DMS79 (cell line): ENCODE measurements at places on chromosomes 13 and 19.
A peak's percentile ranks its signal among the peaks of the same experiment; 100 is the strongest.

- DNase-seq: no peak
These were observed 64.2 kb upstream of the GTF2F2 start for GRCh38 chr13:45055902-45056648.

GRCh38 chr19:19738564-19738963 lies 5.7 kb upstream of the ZNF14 start:
- DNase-seq: no peak

GRCh38 chr19:58182577-58182988 lies 278 bp upstream of the ZNF274 start:
- DNase-seq: no peak

DNA sequence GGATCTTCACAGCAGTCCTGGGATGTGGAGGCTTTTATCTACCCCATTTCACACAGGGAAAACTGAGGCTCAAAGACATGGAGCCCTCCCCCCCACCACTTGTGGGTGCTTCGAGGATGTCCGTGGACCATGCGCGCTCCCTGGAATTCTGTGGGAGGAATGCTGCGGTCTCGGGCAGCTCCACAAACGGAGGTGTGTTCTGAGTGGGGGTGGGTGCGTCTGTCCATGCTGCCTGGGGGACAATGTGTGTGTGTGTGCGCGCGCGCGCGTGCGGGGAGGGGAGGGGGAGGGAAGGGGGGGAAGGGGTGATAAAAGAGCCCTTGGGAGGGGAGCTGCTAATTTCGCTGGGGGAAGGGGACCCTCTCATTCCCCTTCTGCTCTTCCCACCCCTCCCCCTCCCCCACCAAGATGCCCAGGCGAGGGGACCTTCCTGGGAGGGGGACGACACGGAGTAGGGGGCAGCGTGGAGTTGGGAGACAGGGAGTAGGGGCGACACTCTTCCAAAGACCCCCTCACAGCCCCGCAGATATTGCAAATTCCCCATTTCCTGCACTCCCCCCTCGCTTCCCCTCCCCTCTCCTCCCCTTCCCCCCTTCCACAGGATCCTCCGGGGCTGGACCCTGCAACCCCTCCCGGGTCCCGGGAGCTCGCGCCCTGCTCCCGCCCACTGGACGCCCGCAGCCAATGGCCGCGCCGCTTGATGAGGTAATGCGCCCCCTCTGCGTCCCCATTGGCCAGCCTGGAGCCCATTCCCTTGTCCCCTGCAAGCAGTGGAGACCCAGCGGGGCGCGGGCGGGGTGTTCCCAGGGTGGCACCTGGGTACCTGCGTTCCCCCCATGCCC lies 18.9 kb upstream of the ZNRF4 start:
- peak; percentile 76 for DNase-seq

DNA sequence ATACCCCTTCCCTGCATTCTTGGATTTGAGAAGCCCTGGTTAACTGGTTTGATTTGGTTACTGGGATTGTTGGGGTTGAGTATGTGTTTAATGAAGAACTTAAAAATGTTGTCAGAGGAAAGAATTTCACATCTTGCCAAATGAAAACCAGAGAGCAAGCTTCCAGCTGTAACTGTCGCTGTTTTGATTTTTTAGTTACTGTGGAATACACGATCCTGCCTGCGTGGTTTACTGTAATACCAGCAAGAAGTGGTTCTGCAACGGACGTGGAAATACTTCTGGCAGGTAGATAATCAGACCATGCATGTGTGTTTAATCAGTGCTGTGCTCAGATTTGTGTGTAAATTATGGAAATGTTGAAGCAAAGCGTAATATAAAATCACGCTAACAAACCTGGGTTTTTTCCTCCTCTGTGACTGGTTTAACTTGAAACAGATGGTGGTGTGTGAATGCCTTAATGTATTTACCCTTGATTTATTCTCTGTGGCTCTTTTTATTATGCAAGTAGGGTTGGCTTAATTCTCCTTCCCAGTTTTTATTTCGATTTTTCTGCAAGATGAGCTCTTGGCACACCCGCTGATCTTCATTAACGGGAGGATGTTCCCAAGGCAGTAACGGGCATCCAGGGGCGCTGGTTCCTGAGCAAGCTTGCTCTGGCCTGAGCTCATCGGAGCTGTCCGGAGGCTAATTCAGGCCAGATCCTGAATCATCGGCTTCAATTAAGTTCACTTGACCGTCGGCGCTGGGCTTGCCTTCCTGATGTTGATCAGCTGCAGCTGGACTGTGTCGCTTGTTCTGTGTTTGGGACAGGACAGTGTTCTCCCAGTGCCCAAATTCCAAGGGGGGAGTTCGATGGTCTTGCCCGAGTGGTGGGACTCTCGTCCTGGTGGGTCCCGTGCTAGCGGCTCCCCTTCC lies 16.0 kb downstream of the UPF1 start:
- DNase-seq: no peak

GRCh38 chr19:50974702-50975556 lies 5.5 kb upstream of the KLK6 start:
- no peak for DNase-seq

GRCh38 chr19:38971672-38972071 lies 3.9 kb downstream of the FBXO17 start:
- DNase-seq: no peak

- DNase-seq: no peak
These were observed 4.6 kb downstream of the FBXO17 start for GRCh38 chr19:38970664-38971532.

DNA sequence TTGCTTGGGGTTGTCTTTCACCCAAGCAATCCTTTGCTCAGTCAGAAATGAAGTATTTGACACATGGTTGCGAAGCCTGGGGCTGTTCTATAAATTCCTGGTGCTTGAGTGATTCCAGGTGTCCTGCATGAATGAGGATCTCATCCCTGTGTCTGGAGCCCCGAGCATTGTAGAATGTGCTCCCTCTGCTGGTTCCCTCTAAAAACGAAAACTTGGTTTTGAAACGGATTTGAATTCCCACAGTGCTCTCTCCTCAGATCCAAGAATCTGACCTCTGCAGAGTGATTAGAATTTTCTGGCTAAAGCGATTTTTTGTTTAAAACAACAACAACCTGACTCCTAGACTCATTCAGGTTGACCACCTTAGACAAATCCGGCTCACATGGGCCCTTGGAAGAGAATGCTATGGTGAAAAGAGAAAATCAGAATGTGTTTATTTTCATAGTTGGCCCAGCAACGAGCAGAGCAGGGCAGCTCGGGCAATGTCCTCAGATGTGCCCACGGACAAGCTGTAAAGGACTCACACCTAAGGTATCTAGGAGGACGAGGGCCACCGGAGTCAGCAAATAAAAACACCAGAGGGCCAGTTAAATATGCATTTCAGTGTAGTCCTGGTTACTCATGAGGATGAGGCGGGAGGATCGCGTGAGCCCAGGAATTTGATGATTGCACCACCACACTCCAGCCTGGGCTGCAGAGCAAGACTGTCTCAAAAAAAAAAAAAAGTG lies 8.7 kb upstream of the ATP12A start:
- DNase-seq: no peak
